Fibroblast of pulmonary artery (primary cell): ENCODE measurements at places on chromosomes 1 and 21.

GRCh38 chr1:9746651-9747050 lies 77.1 kb downstream of the CLSTN1 start:
- DNase-seq: no peak

GRCh38 chr1:61318319-61319125 lies 236.2 kb downstream of the NFIA start:
- DNase-seq: peak; percentile 91

DNA sequence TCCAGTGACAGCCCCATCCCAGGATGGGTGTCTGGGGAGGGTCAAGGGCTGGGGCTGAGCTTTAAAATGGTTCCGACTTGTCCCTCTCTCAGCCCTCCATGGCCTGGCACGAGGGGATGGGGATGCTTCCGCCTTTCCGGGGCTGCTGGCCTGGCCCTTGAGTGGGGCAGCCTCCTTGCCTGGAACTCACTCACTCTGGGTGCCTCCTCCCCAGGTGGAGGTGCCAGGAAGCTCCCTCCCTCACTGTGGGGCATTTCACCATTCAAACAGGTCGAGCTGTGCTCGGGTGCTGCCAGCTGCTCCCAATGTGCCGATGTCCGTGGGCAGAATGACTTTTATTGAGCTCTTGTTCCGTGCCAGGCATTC lies 24.2 kb downstream of the PCSK9 start:
- DNase-seq: no peak

GRCh38 chr1:159896546-159896930 lies 3.4 kb downstream of the CFAP45 start:
- DNase-seq: no peak

- DNase-seq: peak; percentile 40
Measured at GRCh38 chr1:177847843-177848242, 122.0 kb downstream of the SEC16B start.

DNA sequence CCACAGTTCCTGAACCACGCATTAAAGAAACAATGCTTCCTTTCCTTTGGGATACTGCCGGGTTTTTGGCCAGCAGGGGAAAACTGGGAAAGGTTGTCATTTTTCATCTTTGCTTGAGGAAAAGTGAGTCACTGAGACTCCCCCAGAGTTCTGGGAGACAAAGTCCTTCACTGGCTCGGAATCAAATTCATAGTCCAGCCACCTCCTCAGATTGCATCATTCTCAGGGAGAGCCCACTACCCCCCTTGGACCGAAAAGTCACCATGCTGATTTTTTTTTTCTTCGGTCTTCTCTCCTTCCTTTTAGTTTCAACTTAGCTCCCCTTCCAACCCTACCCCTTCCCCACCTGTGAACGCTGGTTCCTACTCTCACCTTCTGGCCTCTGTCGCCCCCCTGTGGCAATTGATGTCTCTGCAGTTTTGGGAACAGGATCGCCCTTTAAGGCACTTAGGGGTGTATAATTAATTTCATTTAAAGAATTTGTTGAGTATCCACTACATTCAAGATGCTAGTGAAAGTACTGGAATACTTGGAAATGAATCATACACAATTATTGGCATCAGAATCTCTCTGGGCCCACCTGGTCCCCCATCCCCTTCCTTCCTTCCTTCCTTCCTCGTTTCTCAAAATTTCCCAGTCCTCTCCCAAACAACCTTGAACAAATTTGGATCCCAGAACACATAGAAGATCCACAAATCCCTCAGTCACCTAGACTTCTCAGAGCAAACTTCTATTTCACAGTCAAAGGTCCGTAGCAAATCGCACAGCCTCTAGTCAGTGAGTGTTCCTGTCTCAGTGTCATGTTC lies 6.9 kb downstream of the ACKR1 start:
- peak; percentile 82 for DNase-seq

DNA sequence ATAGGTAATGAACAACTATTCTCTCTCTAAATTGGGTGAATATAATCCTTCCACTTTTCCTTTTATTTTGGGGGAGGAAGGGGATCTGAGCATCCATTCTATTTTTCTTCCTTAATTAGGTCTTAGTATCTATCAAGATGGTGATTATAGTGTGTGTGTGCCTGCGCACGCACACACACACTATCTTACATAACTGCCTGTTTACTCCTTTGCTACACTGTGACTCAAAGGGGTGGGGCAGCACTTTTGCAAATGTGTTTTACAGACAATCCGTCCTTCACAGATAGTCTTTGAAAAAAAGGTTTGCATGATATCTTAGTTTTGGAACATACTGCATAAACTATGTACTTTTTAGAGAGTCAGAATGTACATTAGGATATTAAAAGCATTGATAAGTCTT lies 191.5 kb downstream of the SDCCAG8 start:
- peak; percentile 74 for DNase-seq

DNA sequence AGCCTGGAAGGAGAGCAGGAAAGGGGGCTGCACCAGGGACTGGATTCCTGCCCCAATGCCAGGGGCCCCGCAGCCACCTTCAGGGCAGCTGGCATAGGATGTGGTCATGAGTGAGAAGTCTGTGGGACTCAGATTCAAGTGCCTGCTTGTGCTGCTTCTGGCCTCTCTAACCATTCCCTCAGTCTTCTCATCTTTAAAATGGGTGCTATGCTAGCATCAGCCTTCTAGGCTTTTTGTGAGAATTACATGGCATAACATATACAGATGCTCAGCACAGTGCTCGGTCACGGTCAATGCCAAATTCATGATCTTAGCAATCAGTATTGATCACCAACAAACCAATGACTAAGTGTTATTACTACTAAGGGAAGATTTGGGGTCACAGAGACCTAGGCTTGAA lies 23.5 kb downstream of the TRIM62 start:
- no peak for DNase-seq

GRCh38 chr1:193479187-193479586 lies 292.8 kb upstream of the B3GALT2 start:
- DNase-seq: no peak

DNA sequence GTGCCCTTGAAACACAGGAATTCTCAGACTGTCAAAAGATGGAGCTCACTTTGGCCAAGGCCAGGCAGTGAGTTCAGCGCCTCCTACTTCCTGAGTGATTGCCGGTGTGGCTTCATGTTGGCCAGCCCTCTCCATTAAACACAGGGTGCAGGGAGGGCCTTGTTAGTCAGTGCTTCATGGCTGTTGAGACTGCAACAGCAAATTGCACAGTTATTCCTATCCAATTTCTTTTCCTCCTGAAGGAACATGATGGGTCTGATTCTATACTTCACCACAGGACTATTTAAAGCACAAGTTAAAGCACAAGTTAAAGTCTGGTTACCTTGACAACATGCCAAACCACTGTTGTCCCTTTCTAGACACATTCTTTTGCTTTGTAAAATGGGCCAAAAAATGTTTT lies 156.6 kb downstream of the SIPA1L2 start:
- DNase-seq: peak; percentile 58

DNA sequence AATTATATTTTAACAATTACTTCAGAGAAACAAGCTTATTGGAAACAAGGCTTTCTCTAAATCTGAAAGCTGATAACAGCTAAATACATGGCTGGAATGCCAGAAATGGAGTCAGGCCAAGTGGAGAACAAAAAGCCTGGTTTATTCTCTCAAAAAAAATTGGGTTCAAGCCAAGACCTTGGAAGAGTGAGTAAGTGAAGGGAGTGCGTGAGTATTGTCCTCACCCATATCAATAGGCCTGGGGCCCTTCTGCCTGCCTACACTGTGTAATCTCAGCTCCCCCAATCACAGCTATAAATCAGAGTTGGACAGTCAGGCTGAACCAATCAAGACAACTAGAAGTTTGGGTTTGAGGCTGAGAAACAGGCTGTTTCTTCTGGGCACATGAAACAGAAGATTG lies 7.4 kb downstream of the KYAT3 start:
- DNase-seq: peak; percentile 98

GRCh38 chr1:181353526-181353925 lies 129.8 kb upstream of the CACNA1E start:
- DNase-seq: no peak

DNA sequence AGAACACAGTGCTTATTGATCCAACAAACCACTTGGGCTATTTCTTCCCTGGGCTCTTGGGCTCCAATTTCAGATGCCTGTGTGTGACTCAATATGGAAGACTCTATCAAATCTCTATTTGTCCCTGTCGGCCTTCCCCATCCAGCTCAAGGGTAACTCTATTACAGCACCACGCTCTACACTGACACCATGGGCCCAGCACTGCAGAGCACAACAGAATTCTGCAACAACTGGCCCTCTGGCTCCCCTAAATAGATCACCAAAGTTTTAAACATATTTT lies 51.7 kb downstream of the CAPZB start:
- DNase-seq: no peak

DNA sequence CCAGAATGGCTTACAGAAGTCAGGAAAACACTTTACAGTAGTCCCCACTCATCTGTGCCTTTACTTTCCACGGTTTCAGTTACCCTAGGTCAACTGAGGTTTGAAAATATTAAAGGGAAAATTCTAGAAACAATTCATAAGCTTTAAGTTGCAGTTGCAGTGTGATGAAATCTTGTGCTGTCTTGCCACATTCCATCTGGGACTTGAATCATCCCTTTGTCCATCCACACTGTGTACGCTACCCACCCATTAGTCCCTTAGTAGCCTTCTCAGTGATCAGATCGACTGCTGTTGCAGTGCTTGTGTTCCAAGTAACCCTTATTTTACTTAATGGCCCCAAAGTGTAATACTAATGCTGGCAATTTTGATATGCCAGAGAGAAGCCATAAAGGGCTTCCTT lies 30.5 kb downstream of the ZCCHC17 start:
- peak; percentile 62 for DNase-seq

GRCh38 chr1:241696172-241696814 lies 44.2 kb downstream of the WDR64 start:
- no peak for DNase-seq

DNA sequence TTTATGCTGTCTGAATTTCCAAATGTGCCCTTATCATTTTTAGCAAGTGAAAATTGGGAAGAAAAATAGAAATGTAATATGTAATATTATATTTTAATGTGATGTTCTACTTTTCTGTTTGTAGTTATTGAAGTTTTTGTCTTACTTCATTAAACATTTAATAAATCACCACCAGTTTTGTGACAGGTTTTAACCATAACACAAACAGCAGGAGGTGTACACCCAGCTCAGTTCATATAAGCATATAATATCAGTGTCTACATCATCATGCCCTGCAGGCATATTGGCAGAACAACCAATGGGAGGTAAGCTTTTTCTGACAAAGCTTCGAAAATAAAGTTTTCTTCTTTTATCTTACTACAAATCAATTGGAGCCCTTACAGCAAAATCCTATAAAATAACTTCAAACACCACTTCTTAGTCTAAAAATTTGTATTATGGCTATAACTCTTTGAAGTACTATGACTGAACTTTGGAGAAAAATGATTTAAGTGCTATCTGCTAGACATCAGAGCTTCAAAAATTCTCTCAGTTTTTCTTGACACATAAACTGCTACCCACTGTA lies 236.7 kb downstream of the BARHL2 start:
- DNase-seq: no peak

DNA sequence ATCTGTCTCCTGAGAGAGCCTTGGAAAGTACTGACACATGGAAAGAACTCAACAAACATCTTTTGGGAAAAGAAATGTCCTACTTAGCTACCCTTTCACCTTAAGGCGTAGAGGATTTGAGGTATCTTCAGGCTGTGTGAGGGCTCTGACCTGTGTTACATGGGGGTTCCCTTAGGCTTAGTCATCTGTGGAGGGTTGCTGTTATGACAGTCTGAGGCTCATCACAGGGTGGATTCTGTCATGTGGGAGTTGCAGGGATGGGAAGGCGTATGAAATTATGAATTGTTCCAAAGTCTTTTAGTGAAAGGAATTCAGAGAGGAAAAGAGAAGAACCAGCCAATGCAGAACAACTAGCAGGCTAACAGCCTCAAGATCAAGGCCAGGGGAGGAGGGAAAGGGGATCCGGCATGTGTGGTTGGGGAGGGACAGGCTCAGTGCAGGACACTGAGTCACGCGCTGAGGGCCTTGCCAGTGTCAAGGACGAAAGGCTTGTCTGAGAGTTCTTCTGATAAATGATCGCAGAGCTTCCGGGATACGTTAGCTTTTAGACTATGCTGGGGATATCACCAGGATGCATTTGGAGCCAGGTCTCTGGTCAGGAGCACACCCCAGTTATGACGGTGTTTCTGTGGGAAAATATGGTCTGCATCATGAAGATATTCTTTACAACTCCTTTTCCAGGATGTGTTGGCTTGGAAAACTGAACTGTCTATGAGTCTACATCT lies 24.6 kb upstream of the PLA2G2C start:
- DNase-seq: peak; percentile 32
